ENCODE measurements at places on chromosomes 3 and 15. TPM values are rescaled to one million over a fixed set of nuclear protein-coding genes. Genes with fewer than 3 reads are reported as not detected.
A peak's percentile ranks its signal among the peaks of the same experiment; 100 is the strongest.

- no peak for DNase-seq
These were observed 21.2 kb upstream of the IL16 start for GRCh38 chr15:81175496-81175895.

Gene RTP3
- not detected for total RNA-seq

DNA sequence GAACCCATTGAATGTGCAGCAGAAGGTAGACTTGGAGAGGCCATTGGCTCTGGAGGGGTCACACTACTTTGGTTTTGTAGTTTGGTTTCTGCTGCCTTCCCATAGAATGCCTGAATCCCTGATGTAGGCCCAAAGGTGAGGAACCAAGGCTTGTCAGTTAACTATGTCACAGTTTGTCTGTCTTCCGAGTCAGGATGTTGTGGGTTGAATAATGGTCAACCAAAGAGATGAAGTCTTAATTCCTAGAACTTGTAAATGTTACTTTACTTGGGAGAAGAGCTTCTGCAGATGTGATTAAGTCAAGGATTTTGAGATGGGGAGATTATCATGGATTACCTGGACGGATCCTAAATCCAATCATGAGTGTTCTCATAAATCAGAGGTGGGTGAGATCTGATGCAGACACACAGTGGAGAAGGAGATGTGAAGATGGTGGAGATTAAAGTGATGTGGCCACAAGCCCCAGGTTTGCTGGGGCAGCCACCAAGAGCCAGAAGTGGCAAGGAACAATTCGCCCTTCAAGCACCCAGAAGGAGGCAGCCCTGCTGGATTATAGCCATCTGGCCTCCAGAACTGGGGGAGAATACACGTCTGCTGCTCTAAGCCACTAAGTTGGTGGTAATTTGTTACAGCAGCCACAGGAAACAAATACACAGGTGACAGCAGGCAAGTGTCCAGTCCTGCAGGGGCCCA is 2.3 kb upstream of the CCR8 start:
- DNase-seq = no peak

Gene SEMA6D
- total RNA-seq = not detected

- no peak for DNase-seq
These were observed 202.7 kb upstream of the STRIT1 start for GRCh38 chr3:155496206-155496605.

- no peak for DNase-seq
These were observed 368.7 kb downstream of the FOXP1 start for GRCh38 chr3:71214797-71215196.

Gene COL6A5
- total RNA-seq = not detected

Gene DISP2
- 0.25 TPM for total RNA-seq

Gene SNX22
- total RNA-seq = not detected

Gene MCF2L2
- total RNA-seq = 3.3 TPM

GRCh38 chr3:56878074-56878473 is 76.3 kb upstream of the ARHGEF3 start:
- no peak for DNase-seq

DNA sequence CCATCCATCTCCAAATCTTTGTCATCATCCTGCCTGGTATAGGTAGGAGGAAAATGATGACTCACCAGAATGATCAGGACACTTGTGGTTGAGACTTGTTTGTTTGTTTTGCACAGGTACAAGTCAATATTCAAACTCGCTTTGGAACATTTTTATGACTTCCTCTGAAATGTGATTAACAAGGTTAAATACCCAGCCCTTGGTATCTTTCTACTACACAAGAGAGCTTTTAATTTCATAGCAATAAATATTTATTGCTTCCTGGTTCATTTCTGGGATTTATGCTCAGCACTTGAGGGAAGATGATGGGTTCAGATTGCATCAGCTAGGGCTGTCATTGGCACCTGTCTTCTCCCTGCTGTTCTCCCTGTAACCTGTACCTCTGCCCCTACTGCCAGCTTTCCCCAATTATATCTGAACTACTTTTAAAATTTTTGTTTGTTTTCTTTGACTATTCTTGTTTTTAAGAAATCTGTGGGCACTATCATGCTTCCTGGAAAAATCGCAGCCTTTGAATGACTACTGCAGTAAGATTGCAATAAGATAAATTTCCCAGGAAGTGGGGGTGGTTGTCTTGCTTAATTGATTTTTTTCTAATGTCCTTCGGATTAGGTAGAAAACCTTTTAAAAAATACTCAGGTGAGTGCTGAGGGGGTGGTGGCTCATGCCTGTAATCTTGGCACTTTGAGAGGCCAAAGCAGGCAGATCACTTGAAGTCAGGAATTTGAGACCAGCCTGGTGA is 24.3 kb upstream of the GCNT3 start:
- no peak for DNase-seq

Gene DZIP1L
- total RNA-seq = not detected

Gene H1-8
- total RNA-seq = not detected

- peak; percentile 28 for DNase-seq
These were observed 27.1 kb downstream of the KLF15 start for GRCh38 chr3:126329927-126330725.

GRCh38 chr3:152026033-152026556 is 152.7 kb downstream of the SUCNR1 start:
- DNase-seq = no peak

Gene HDGFL3
- total RNA-seq = 83.1 TPM

DNA sequence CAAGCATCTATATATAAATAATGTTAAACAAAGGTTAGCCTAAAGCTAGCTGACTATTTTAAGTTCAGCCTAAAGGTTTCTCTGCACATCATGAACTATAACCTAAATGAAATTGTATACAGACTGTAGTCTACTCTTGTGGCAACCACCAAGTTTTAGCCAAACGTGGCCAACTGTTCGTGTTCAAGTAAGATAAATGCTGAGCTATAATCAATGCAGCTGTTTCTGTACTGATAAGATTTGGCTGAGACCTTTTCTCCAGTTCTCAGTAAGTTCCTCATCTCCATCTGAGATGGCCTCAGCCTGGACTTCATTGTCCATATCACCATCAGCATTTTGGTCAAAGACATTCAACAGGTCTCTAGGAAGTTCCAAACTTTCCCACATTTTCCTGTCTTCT is 43.7 kb upstream of the IGSF10 start:
- no peak for DNase-seq

Gene TM2D3
- 48.0 TPM for total RNA-seq

GRCh38 chr15:29266052-29266582 is 3.5 kb downstream of the NSMCE3 start:
- no peak for DNase-seq

Gene DNAH12
- total RNA-seq = 0.33 TPM

GRCh38 chr15:100663915-100664281 is 61.5 kb downstream of the ASB7 start:
- DNase-seq = no peak

GRCh38 chr3:51934139-51934850 is 7.4 kb downstream of the RRP9 start:
- DNase-seq = no peak

DNA sequence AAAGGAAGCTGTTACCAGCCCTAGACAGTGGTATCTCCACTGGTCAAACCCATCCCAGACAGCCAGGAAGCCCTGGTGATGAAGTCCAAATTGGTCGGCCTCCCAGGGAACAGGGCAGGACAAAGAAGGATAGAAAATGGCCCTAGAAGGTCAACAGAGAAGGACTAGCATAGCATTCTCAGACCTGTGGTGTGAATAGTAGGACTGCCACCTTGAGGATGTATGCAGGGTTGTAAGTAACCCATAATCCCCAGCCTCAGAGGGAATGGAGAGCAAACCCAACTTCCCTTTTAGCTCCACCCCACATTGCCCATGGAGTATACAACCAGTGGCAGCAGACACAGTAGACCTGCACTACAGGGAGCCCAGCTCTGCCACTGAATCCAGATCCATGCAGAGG is 68.6 kb upstream of the EIF1B start:
- no peak for DNase-seq

GRCh38 chr3:71056327-71056726 is 527.2 kb downstream of the FOXP1 start:
- no peak for DNase-seq

DNA sequence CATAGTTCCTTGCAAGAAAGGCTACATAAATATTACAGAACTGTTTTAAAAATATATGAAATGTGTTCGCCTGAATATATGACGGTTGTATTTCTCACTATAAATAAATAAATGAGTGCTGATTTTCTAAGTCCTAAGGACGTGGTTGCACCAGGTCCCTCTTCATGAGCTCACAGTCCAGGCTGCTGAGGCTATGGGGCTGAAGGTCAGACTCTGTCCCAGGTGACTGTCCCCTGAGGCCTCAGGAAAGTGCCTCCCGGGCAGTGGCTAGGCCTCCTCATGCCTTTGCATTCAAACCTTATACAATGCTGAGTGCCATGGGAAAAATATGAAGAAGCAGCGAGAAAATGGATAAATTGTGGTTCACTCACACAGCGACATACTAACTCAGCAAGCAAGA is 43.5 kb upstream of the SSR3 start:
- DNase-seq = no peak

DNA sequence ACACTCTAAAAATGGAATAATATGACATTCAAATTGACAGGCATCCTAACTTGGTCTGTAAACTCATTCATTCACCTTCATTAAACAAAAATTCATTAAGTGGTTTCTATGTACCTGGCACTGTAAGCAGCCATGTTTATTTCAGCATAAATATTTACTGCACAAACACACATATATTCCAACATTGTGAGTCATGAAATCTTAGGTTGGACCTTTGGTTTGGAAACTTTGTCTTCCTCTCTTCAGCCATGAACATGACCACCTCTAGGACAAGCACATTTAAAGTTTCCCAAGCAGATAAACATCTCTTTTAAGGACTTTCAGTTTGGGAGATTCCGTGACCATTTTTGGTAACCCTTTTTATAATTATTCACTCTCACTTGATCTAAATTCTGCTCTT is 131.8 kb downstream of the TPRG1 start:
- DNase-seq = no peak

- DNase-seq = no peak
These were observed 7.1 kb upstream of the TTC14 start for GRCh38 chr3:180594631-180595558.

- DNase-seq = no peak
These were observed 61.8 kb downstream of the HACD2 start for GRCh38 chr3:123523023-123523412.

- no peak for DNase-seq
These were observed 393.0 kb downstream of the IGSF11 start for GRCh38 chr3:118641608-118642007.

GRCh38 chr3:135412475-135412874 is 553.1 kb upstream of the PPP2R3A start:
- DNase-seq = no peak

DNA sequence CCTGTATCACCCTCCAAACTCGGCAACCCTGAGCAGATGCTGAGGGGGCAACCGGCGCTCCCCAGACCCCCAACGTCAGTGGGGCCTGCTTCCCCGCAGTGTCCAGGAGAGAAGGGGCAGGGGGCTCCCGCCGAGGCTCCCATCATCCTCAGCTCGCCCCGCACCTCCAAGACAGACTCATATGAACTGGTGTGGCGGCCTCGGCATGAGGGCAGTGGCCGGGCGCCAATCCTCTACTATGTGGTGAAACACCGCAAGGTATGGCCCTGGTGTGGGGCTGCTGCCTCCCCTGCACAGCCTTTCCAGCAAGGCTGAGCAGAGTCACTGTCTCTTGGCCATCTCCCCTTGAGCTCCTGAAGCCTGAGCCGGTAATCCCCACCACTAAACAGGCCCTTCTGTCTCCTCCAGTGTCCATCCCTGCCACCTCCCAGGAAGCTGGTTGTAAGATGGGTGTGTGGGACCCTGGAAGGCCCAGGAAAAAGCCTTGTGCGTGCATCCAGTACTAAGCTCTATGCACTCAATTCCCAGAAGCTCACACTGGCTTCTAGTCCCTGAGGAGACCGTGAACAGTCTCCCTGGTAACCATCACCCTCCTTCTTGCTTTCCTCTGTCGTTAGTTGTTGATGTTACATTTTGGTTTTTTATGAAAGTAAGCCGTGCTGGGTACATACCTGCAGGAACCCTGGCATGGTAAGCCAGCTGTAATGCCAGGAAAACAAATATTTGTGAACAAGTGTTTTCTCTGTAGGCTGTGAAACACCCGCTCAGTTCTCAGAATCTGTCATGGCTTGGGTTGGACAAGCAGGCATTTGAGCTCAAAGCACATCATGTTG is 63.3 kb downstream of the BOC start:
- no peak for DNase-seq

DNA sequence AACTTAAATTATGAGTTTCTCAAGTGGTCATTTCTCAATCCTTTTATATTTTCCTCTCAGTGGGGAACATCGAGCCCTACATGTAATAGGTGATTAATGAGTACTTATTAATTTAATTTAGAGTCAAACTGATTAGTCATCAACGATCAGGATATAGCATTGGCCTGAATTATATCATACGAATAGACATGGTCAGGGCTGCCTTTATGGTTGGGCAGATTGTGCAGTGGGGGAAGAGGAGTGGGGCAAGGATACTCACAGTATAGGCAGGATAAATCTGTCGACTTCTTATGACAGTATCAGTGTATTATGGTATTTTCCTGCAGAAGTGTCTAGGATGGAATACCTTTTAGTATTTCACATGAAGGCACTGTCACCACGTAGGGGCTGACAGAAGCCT is 27.0 kb downstream of the C2CD4A start:
- DNase-seq = no peak

Gene TMEM108
- total RNA-seq = not detected

- DNase-seq = no peak
These were observed 180.0 kb upstream of the TGFBR2 start for GRCh38 chr3:30426293-30426993.

DNA sequence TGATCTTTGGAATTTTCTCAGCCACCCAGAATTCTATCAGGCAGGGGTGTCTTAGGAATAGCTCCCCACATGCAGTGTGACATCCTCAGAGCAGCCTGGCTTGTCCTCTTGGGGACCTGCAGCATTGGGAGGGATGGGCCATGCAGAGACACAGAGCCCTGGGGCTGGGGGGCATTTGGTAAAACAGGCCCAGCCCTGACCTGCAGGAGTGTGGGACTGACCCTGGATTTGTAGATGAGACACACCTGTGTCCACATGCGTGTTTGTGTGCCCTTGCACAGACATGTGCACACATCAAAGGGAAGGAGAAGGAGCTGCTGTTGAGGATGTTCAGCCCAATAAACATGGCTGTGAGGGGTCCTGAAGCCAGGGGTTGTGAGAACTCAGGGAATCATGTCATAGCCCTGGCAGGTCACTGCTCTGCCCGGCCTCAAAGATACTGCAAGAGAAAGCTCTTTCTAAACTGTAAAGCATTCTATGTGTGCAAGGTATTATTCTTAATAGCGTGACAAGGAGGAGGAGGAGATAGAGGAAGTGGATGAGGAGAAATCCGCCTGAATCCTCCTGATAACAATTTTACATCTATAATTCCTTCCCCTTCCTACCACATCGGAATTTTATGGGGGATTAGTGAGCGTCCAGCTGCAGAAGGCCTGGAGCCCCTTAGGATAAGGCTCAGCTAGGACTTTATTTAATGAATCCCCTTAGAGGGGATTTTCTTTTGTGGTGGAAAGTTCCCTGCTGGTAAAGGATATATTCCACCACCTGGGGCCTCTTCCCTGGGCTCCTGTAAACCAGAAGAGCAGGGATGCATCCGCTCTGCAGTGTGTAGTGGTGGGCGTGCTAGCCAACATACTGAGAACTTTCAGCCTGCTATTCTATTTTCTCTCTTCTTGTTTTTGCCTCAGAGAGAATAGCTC is 245.5 kb downstream of the EPHB1 start:
- no peak for DNase-seq

Gene SMCO1
- total RNA-seq = not detected

Gene SLC28A2
- total RNA-seq = not detected

Gene TERC
- not detected for total RNA-seq
